ENCODE measurements at places on chromosomes 7 and 10.

GRCh38 chr10:43900571-43900970 is 251.9 kb upstream of the ZNF32 start:
- no peak for DNase-seq

GRCh38 chr10:4061441-4061951 is 276.5 kb upstream of the KLF6 start:
- no peak for DNase-seq

DNA sequence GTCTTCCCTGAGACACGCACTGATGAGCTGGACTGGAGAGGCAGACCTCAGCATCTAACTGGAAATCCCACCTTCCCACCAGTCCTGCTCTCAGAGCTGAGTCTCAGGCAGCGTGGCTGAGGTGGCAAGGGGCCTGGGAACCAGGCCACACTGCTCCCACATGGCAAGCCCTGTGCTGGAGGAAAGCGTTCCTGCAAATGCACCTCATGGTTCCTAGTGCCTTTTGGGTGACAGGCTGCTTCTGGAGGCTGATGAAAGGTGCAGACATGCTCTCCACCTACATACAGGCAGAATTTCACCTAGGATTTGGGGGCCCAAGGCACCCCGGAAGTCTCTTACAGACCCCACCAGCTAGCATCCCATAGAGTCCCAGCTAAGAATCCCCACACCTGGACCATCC is 432.9 kb upstream of the FOXK1 start:
- no peak for DNase-seq

GRCh38 chr10:123807444-123808035 is 84.1 kb downstream of the CPXM2 start:
- no peak for DNase-seq
